Mesothelial cell of epicardium (in vitro differentiated cells): ENCODE measurements at places on chromosomes 5 and 9.
A peak's percentile ranks its signal among the peaks of the same experiment; 100 is the strongest.

- H3K27me3 ChIP-seq: no peaks in the 10 kb centered on the region
- peaks cover 59% of the 10 kb centered on the region for H3K4me1 ChIP-seq
- H3K36me3 ChIP-seq: peaks cover 19% of the 10 kb centered on the region
These were observed 216.7 kb downstream of the NFIB start for GRCh38 chr9:14097215-14097614.

- H3K4me3 ChIP-seq: no peak overlapping the region
- no peak for DNase-seq
- H3K36me3 ChIP-seq: no peaks in the 10 kb centered on the region
- H3K27me3 ChIP-seq: peaks cover under 1% of the 10 kb centered on the region
- H3K27ac ChIP-seq: no peak overlapping the region
These were observed 249.5 kb downstream of the MAN2A1 start for GRCh38 chr5:109939116-109939682.

GRCh38 chr9:33172256-33173238 lies 5.4 kb upstream of the B4GALT1 start:
- no peaks in the 10 kb centered on the region for H3K36me3 ChIP-seq
- H3K27me3 ChIP-seq: no peaks in the 10 kb centered on the region
- peak overlapping the region; percentile 94 for H3K27ac ChIP-seq
- no peak for DNase-seq

GRCh38 chr9:76521906-76522305 lies 62.9 kb downstream of the GCNT1 start:
- no peak for DNase-seq
- H3K36me3 ChIP-seq: no peaks in the 10 kb centered on the region
- H3K4me3 ChIP-seq: no peak overlapping the region
- H3K27ac ChIP-seq: no peak overlapping the region
- peaks cover 9% of the 10 kb centered on the region for H3K27me3 ChIP-seq
